Stimulated activated CD4-positive, alpha-beta T cell treated with anti-CD3 and anti-CD28 coated beads, Interleukin-4, amount 100 ng/mL, for 1 hour (primary cell): ENCODE measurements at places on chromosomes 12 and 14.

DNA sequence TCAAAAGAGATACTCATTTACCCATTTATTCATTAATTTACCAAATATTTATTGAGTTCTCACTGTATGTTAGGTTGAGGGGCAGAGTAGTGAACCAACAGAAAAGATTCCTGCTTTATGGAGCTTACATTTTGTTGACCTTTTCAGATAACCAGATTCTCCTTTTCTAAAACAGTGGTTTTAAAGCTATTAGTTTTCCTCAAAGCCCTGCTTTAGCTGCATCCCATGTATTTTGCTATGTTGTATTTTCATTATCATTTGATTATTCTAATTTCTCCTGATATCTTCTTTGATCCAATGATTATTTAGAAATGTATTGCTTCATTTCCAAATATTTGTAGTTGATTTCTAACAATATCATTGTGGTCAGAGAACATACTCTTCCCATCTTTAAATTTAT, 53.6 kb downstream of the EML1 start:
- no peak for DNase-seq

DNA sequence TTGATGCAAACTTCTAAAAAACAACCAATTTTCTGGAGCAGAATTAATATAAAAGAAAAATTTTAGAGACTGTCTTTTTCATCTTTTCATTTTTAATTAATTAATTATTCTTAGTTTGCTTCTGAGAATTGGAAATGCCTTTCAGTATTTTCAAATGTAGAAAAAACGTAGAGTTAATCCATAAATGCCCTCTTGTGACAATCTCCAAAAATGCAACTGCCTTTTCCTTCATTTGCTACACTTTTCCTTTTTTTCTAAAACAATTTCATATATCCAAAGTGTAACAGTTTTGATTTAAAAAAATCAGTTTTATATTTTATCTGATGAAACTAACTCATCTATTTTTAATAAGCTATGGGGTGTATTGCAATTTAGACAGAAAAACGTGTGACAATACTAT, 409.3 kb downstream of the PRKD1 start:
- no peak for DNase-seq

- DNase-seq: no peak
Measured at GRCh38 chr12:65903691-65904383, 79.6 kb downstream of the HMGA2 start.

- no peak for DNase-seq
Measured at GRCh38 chr12:121926874-121927706, 8.7 kb downstream of the CFAP251 start.

DNA sequence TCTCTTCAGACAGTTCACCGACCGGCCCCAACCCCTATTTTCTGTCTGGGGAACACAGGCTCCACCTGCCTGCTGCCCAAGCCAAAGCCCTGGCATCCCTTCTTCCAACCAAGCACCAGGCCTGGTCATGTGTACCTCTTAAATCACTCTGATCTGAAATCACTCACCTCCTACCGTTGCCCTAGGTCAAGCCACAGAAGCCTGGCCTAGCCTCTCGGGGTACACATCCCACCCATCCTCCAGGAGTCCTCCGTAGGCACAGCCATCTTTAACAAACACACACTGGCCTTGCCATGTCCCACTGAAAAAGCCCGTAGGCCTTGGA, 81.8 kb downstream of the IRF2BPL start:
- no peak for DNase-seq

- no peak for DNase-seq
Measured at GRCh38 chr14:89600950-89601826, 184.2 kb upstream of the FOXN3 start.

- DNase-seq: no peak
Measured at GRCh38 chr12:64745259-64745807, 13.9 kb downstream of the GNS start.

DNA sequence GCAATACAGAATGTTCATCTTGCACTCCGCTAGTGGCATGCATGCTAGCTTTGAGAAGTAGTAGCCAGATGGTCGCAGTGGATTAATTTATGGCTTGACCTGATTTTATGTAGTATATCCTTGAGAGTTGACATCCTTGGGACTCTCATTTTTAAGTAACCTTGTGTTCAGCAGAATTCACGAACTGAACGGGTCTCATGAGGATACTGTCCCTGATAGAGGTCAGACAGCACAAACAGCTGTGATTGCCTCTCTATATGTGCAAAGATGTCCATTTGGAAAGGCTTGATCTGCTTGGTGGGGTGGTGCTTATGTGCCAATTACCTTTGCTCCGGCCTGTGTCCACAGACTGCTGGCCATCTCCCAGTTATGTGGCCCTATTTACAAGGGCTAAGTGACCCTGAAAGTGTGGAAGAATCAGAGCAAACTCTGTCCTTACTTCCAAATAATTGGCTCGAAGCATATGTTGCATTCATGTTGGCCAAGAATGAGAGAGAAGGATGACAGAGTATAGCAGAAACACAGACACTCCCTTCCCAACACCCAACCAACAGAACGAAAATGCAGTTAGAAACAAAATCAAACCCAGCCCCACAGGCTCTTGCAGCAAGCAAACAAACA, 167.1 kb downstream of the CRADD start:
- DNase-seq: no peak

- peak; percentile 31 for DNase-seq
Measured at GRCh38 chr12:120710805-120711296, 593 bp downstream of the UNC119B start.

DNA sequence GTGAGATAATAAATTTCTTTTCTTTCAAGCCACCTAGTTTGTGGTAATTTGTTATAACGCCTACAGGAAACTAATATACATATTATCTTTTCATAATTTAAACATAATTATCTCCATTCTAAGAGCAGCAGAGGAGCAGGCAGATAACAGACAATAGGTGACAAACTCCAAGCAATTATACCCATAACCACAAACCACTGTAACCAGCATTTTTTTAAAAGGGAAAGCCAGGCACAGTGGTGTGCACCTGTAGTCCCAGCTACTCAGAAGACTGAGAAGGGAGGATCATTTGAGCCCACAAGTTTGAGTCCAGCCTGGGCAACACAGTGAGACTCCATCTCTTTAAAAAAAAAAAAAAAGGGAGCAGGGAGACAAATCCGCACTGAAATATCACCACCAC, 54.9 kb downstream of the ATF7 start:
- no peak for DNase-seq

DNA sequence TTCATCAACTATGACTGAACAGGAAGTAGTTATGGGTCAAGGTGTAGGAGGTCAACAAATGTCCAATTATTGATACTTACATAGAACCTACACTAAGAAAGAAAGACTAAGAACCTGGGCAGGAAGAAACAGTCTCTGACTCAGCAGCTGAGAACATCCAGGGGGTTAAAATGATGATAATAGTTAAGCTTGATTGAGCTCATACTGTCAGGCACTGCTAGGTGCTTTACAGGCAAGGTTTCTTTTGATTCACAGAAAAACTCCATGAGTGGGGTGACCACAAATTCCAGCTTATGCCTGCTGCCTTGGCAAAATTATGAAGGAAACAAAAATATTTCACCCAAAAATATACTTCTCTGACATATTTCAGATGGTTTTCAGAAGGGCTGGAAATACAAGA, 75.0 kb downstream of the ACADS start:
- DNase-seq: no peak

DNA sequence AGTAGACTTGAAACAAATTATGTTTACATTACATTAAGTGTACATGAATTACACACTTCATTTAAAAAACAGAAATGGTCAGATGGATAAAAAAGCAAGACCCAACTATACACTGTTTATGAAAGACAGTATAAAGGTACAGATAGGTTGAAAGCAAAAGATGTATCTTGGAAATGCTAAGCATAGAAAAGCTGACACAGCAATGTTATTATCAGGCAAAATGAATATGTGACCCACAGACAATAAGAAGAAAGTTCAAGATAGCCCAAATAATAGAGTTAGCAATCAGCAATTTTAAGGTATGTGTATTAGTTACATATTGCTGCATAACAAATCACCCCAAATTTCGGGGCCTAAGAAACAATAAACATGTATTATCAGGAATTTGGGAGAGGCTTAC, 153.5 kb downstream of the DHRS2 start:
- DNase-seq: no peak

DNA sequence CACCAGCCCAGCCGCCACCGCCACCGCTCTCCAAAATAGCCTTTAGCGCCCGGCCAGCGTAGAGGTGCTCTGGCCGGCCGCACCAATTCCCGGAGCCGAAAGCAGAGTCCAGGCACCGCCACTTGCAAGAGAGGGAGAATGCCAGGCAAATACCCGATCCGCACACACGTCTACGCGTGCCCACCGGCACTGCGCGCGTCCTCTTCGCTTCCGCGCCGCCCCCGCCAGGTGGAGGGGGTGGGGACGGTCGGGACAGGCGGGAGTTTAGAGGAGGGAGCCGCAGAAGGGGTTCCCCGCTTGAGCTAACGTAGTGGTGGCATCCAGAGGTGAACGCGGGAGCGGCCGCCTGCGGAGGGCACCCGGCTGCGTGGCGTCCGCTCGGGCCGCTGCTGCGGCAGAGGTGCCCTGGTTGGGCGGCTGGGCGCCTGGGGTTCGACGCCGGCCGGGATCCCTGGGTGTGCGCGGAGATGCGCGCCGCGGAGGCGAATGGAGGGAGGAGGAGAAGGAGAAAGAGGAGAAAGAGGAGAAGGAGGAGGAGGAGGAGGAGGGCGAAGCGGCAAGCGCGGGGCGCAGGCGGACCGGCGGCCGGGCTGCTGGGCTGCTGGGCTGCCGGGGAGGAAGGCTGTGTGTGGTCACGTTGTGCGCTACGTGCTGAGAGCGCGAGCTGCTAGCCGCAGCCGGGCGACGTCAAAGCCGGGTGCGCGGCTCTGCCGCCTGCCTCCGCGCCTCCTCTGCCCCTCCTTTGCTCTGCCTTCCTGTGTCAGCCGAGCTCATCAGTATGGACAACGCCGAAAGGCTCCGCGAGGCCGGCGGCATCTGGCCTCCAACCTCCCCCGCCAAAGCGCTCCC, at the start of gene MDGA2:
TSS of gene MDGA2 (minus strand) at position 140 of the 849 bp plus-strand sequence.
- no peak for DNase-seq

DNA sequence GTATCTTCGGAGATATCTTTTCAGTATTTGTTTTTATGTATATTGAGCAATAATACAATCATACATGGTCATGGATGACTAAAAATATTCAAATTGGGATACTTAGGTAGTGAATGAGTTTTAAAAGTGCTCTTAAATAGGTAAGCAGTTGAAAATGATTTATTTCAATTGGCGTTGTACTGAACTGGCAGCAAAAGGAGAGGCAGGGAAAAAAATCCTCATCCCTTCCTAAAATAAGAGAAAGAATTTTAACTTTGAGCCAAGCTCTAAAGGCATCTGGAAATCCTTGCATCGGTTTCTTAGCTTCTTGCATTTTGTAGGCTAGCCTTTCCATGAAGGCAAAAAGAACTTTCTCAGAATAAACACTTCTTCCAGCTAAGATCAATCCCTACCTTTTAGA, 125.2 kb downstream of the MGST1 start:
- no peak for DNase-seq

- no peak for DNase-seq
Measured at GRCh38 chr14:102540315-102541028, 30.9 kb upstream of the ANKRD9 start.

GRCh38 chr14:103848175-103849077, 1.1 kb upstream of the PPP1R13B start:
- peak; percentile 8 for DNase-seq

GRCh38 chr12:82877963-82878362, 191.3 kb downstream of the TMTC2 start:
- no peak for DNase-seq

- DNase-seq: no peak
Measured at GRCh38 chr12:113333877-113334785, 778 bp downstream of the SLC8B1 start.

GRCh38 chr12:40825156-40825555, 132.9 kb downstream of the CNTN1 start:
- DNase-seq: no peak

DNA sequence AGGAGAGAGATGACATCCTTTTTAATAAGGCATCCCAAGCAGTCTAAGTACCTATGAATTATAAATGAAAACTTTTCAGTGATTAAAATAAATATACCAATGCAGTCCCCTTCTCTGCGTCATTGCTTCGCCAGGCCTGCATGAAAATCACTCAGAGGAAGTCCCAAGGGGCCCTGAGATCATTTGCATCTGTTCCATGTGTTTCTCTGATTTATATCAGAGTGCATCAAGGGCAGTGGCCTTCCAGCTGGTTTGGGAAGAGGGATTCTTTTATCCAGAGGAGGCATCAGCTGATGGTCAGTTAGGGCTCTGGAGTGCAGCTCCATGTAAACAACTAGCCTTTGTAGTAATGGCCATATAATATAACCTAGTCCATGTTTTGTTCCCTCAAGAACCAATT, 210.1 kb downstream of the RGS6 start:
- DNase-seq: no peak

- no peak for DNase-seq
Measured at GRCh38 chr14:83217492-83217891, 1683.8 kb upstream of the SEL1L start.

DNA sequence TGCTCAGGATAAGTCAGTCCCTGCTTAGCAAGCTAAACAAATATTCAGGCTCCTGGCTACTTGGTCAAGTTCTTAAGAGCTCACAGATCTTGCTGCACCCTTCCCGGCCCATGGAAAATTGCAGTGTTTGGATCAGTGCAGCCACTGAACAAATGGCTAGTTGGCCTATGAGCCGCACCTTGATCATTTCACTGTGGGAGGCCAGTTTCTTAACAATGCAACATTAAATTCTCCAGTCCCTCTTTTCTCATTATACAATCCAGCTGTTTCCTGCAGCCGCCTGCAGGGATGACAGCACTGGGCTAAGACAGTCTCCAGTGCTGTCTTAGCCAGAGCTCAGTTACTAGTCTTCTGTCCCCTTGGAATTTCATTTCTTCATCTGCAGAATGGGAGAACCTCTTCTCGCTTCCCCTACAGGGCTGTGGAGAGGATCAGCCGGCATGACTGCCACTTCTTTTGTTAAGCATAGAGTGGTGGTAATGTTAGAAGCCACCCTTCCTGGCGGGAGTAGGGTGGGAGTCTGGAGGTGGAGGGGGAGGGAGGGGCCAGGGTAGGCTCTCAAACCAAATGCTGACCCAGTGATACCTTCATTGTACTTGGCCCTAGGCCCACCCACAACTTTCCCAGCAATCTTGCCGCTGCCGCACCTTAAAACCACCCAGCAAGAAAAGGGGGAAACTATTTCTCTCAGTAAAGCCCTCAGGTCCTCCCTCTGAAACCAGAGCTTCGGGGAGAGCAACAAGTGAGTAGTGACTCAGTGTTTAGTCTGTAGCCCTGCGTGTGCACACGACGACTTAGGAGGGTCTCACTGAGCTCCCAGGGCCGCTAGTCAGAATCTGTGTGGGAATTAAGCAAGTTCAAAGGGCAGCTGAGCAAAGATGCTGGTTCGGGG, 145.7 kb downstream of the NUAK1 start:
- DNase-seq: no peak

DNA sequence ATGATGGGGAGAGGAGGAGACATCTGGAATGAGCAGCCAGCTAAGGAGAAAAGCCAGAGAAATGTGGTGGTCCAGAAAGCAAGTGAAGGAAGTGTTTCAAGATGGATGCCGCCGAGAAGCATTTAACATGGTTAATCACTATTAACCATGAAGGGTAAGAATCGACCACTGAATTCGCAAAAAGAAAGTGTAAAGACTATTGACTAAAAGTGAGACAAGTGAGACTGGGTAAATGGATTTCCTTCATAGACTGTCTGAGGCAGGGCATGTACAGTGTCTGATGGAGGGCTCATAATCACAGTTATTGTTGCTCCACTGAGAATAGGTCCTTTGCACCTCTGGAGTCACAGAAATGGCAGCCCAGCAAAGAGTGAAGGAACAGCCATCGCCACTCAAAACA, 25.3 kb upstream of the CLMN start:
- DNase-seq: no peak
